ENCODE measurements at places on chromosomes 2 and 18.
A peak's percentile ranks its signal among the peaks of the same experiment; 100 is the strongest.

DNA sequence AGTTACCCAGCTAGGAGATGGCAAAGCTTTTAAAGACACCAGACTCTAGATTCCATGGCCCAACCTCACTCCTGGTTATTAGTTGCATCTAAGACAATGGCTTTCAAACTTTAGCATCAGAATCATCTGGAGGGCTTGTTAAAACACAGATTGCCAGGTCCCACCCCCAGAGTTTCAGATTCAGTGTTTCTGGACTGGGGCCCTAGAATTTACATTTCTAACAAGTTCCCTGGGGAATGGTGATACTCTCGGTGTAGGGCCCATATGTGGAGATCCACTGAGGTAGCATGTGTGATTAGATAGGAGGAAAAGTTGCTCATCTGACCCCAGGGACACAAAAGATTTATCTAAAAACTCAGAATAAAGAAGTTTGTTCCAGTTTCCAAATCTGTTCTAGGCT lies 14.5 kb upstream of the TTR start:
- DNase-seq, result no peak

GRCh38 chr2:241798081-241798630 lies 10.8 kb upstream of the NEU4 start:
- DNase-seq, result no peak

DNA sequence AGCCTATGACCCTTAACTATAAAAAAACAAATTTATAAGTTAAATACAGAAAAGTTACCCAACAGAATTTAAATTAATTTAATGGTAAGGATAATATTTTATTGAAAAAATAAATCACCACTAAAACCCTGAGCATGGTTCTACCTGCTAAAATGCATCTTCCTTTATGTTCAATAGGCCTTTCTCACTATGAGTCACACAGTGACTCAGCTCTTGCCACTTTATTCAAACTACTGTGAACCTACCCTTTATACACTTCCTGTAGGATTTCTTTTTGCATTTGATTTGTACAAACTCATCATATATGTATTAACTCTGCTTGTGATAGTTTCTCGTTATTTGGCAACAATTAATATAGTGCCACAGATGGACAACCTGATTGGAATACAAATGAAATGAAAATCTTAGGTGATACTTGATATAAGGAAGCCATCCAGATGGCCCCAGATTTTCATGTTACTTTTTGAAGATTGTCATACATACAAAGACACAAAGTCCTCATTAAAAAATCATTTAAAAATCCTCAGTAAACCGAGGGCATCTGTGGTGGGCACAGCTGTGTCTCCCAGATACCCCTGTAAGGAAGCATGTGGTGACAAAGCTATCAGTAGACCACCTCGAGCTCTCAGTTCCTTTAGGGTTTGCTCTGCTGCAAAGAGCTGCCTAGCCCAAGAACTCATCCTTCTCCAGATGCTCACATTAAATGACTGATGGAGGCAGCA lies 55.2 kb upstream of the COBLL1 start:
- no peak for DNase-seq

GRCh38 chr2:203808046-203808750 lies 59.4 kb upstream of the CTLA4 start:
- DNase-seq, result no peak

DNA sequence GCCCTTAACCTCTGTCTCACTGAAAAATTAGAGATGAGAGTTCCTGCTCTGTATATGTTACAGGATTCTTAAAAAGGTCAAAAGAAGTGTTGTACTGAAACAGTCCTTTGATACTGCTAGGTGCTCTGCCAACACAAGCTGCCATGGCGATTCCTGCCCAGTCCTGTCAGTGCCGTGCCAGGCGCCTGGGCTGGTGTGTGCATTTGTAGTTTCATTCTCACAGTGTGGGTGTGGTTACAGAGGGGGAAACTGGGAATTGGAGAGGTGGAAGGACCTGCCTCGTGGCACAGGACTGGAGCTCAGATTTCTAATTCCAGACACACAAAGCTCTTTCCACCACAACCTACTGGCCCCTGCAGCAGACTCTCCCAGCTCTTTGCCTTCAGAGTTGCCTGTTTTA lies 122.3 kb upstream of the RAB6C start:
- DNase-seq, result no peak

- no peak for DNase-seq
Measured at GRCh38 chr2:224377751-224378700, 23.9 kb downstream of the FAM124B start.

DNA sequence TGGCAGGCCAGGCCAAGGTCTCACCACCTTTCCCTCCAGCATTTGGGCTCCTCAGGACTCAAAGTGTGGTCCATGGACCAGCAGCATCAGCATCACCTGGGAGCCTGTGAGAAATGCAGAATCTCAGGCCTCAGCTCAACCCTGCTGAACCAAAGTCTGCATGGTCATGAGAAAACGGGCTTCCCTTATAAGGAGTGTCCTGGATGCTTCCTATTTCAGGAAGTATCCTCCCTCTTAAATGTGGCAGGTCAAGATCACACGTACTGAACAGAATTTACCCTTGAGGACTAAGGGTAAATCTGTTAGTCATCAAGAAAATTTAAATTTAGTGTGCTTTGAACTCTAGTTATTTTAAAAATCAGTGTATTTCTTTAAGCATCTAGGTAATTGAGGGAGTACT lies 11.8 kb downstream of the CD8A start:
- DNase-seq, result no peak

DNA sequence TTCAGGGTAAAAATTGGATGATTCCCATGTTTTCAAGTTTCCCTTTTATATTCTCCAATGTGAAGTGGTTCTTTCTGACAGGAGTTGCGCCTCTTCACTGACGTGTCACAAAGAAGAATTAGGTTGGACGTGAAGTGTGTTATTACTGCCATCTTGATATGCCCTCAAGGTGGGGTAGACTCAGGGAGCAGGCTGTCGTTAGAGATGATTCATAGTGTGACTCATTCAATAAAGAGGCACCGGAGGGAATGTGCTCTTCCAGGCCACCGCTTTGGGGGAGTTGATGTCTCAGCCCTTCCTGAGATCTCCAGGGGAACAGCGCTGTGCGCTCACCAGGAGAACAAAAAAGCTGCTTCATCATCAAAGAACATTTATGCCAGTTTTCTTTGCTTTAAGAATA lies 3.6 kb upstream of the DGKD start:
- DNase-seq, result peak; percentile 21

DNA sequence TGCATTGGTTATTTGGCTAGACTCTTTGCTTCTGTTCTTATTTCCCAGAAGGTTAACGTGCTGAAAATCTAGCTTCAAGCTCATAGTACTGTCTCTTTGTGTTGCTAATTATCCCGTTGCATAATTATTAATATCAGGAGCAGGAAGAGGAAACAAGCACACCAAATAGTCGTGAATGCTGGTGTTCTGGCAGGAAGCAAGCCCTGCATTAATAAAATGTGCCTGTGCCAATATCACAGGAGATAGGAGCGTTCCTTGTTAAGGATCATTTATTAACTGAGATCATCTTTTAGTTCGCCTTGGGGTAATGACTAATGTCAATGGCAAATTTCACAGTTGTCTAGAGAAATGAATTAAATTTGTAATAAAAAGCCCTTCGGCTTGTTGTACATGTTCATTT lies 893.0 kb upstream of the POU3F3 start:
- DNase-seq, result no peak

GRCh38 chr2:122061206-122061605 lies 305.8 kb downstream of the TSN start:
- DNase-seq, result no peak

- no peak for DNase-seq
Measured at GRCh38 chr2:106075048-106075447, 119.1 kb downstream of the UXS1 start.

DNA sequence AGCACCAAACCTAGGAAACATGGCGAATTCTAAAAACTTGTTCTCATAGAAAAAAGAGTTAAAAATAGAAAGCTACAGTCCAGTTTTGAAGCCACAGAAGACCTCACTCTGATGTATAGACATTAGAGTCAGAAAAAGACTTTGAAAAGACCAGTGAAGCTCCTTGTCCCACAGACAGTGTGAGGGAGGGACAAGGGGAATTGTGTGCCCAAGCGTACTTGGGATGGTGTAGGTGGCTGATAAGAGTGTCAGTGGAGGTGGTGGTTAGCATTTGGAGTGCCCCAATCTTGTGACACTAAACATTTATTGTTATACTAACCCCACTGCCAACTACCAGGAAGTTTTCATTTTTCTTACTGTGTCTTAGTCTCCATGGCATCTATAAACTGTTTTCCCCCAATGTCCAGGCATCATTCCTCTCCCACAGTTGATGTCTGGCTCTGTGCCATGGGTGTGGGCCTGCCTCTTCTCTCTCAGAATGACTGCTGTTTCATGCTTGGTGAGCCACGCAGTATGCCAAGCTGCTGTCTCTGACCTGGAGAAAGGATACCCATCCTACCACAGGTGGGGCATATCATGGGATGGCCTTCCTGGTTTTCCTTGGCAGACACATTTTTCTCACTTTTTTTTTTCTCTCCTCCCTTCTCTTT lies 161.4 kb downstream of the RPIA start:
- DNase-seq, result no peak

- DNase-seq, result no peak
Measured at GRCh38 chr18:23684515-23685197, 4.6 kb upstream of the LAMA3 start.

DNA sequence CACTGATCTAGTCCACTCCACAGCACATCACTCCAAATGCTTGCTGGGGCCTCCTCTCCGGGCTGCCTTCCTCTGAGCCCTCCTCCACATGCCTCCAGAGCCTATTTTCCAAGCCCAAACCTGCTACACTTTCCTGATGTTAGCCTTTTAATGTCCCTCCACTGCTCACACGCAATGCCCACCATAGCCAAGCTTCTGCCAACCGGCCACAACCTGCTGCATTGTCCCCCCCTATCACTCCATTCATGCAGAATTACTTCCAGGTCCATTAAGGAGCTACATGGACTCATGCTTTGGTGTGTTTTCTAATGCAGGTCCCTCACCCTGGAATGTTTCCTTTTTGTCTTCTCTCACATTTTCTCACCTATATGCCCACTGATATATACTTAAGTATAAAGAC lies 129.3 kb downstream of the MARCHF4 start:
- no peak for DNase-seq

DNA sequence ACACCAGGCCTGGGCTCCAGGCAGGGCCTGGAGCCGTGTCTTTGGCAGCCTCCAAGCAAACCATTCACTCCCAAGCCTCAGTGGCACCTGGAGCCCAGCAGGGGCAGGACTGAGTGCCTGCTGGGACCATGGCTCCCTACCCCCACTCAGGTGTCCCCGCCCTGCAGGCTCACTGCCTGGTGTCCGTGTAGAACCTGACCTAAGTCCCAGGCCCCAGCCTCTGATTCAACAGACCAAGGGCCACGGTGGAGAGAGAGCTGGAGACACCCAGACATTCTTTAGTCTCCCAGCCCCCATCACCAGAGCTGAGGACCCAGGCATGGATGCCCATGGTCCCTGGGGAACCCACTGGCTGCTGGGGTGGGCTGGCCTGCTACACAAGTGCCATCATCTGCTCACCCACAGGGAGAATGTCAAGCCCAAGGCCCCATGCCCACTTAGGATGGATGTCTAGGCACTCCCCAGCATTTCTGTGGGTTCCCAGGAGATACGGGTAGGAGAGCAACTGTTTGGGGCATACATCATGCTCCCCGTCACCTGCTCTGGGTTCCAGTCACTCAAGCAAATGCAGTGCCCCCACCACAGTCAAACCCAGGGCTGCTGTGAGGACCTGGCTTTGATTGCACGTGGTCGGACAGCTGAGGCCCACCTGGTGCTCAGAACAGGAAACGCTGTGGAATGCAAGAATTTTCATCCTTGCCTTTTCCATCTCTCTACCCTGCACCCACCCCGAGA lies 42.9 kb upstream of the ATG16L1 start:
- no peak for DNase-seq

GRCh38 chr2:241595600-241596140 lies 37.1 kb downstream of the BOK start:
- DNase-seq, result no peak

DNA sequence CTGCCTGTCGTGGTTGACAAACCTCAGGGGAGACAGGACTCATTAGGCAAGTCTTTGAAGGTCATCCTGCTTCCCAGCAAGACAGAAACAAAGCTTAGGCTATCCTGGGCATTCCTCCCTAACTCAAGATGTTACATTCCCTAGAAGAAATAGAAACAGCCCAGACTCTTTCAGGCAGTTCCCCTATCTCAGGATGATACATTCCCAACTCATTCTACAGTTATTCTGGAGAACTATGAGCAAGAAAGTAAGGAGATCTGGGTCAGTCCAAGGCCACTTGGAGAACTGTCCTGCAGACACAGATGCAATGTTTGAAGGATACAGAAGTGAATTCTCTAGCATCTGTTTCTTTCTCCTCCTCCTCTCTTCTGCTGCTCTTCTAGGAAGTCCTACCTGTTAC lies 220.1 kb upstream of the NCKAP5 start:
- no peak for DNase-seq

DNA sequence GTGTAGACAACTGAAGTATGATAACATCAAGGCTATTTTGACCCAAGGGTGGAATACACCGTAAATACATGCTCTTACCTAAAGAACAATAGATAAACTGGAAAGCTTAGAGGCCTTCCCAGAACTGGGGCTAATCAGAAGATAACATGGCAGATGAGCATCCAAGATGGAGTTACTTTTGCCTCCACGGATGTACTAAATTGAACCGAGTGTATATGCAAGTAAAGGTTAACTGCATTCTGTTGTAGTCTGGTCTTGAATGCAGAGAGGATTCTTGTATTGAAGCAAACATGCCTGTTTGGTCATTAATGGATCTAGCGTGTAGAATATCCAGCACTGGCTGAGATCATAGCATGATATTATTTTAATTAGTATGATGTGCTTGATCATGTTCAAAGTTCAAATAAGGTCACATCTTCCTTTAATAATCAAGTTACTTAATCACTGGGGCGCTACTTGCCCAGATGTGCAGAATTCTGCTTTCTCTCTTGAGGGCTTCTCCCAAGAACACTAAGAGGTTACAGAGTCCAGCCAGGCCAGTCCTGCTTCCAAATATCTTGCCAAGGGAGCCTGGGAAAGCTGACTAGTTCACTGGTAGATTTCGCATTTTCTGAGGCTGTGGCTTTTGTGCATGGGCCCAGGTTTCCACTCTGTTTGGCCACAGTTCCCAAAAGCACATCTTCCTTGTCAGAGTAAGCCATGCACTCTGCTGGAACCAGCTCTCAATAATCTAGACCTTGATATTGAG lies 37.5 kb upstream of the ACSL3 start:
- no peak for DNase-seq

- DNase-seq, result no peak
Measured at GRCh38 chr2:54271843-54272627, 16.0 kb upstream of the TSPYL6 start.

DNA sequence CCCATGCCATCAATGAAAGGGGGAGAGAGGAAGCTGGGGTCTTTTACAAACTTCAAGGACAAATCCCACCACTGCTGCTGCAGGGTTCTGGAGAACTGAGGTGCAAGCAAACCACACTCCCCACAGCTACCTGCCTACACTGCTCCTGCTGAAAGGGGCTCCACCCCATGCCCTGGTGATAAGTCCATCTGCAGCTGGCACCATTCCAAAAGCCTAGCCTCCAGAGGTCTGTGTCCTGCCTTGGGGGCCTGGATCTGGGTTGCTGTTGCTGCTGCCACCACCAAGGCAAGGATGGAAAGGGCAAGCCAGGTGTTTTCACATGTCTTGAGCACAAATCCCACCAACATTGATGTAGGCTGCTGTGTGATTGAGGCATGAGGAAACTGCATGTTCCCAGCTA lies 97.4 kb upstream of the UBE2E3 start:
- DNase-seq, result no peak
